ENCODE measurements at places on chromosomes 5 and 9.
A peak's percentile ranks its signal among the peaks of the same experiment; 100 is the strongest.

DNA sequence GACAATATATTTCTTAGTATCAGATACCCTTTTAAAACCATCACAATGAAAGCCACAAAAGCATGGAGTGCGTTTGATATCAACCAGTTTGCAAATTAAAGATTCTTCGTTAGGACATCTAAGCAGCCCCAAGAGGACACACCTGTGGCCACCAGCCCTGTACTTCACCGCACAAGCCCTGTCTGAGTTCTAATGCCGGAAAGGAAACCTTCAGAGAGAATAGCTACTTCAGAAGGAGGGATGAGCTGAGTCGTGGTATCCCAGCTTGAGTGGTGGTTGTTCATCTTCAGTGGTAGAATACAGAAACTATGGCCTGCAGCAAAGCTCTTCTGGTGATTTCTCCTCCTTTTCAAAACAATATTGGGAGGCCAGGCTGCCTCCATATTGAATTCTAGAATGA is 319.6 kb downstream of the FBXL7 start:
- DNase-seq, result no peak

DNA sequence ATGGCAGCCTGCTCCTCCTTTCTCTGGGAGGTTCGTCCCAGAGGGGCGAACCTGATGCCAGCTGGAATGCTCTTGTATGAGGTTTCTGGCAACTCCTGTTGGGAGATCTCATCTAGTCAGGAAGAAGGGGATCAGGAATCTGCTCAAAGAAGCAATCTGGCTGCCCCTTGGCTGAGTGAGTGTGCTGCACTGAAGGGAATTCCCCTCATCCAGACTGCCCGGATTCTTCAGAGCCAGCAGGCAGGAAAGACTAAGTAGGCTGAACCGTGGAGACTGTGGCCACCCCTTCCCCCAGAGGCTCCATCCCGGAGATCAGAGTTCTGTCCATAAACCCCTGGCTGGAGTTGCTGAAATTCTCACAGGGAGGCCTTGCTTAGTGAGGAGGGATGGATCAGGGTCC is 476.0 kb downstream of the CSNK1G3 start:
- no peak for DNase-seq

DNA sequence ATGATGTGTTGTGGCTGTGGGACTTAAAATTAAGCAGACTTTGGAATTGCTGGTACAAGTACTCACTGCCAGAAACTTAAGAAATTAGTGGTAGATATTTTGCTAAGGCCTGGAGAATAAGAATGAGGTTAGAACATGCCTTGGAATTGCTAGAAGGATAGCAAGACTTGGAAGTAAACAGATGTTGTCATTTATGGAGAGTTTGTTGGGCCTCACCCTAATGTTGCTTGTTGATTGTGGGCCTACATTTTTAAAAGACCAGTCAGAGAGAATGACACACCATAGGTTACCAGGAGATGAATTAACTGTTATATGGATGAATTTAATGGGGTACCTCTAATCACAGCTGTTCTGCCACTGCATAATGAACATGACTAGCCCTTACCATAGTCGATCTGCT is 120.1 kb upstream of the GAS1 start:
- no peak for DNase-seq

GRCh38 chr5:151718153-151718552 is 31.4 kb upstream of the SPARC start:
- no peak for DNase-seq

DNA sequence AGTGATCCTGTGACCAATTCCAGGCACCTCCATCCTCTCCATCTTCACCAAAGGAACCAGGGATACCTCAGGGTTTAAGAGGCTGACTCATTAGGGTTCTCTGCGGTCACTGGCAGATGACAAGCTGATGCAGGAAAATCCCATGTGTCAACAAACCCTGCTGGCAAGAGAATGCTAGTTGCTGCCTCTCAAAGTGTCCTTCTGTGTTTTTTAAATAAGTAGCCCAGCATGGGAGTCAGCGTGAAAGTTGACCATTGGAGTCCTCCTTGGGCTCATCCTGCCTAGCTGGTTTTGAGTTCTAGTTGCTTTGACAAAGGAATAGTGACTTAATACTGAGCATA is 200.2 kb downstream of the SLIT3 start:
- DNase-seq, result no peak

- DNase-seq, result no peak
Observed at GRCh38 chr5:79259383-79259782, 23.5 kb downstream of the JMY start.

DNA sequence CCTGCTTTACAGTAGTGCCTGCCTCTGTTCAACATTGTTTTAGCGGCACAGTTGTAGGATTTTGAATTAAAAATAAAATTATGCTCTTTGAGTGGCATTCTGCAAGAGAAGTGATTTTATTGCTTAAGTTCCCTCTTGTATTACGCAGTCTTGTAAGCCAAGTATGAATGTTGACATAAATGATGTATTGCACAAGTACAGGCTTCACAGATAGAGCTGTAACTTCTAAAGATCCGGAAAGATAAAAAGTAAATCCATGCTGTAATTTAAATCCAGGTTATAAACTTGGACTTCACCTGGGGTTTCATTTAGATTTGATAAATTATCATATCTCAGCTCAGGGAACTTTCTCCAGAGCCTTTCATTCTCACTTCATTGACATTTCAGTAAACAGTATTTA is 1114.7 kb downstream of the PTPRD start:
- DNase-seq, result no peak

DNA sequence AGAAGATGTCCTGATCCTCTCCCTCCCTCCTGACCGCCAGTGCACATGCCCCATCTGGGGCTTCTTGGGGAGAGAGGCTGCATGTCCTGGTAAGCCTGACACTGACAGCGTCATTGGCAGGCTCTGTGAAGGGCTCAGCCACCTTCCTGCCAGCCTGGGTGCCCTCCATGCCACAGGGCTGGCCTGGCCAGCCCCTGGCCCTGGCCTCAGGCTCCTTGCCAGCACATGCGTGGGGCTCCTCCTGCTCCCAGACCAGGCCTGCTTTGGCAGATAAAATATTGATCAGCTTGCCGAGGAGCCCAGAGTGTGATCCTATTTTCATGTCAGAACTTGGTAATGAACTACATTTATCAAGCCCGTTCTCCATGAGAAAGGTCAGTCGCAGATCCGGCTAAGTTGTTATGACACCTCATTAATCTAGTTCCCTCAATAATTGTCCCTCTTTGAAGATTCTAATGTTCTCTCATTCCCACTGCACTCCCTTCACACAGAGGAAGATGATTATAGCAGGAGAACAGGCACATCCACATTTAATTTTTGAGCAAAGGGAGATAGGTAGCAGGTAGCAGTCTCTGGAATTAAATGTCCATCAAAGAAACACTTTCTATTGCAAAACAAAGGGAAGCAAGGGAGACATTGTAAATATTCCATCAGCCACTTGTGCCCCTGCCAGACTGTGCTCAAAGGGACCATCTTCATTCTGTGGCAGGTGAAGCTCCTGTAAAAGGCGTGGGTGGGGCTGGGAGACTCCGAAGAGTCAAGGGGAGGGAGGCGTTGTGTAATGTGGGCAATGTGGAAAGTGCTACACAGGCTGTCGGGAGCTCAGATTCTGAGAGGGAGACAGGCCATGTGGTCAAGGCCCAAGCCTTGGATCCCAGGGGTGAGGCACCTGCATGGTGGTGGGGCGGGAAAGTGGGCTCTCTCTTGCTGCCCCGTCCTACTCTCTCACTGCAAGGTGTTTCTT is 272.0 kb downstream of the HSPA4 start:
- DNase-seq, result no peak

DNA sequence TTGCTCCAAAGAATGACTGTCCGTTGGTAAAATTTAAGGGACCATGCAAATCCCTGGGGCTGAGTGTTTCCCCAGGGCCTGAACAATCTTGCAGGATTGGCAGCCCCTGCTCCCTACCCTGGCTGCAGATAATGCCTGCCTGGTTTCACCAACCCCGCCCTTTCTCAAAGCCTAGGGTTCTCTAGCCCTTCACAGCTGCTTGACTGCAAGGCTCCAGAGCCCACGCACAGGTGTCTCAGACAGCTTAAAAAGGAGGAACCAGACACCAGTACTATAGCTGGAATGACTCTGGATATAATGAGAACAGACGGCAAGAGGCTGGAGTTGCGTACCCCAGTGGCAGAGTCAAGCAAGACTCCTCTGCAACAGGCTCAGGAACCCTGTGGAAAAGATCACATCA is 25.2 kb upstream of the TNIP1 start:
- DNase-seq, result no peak

DNA sequence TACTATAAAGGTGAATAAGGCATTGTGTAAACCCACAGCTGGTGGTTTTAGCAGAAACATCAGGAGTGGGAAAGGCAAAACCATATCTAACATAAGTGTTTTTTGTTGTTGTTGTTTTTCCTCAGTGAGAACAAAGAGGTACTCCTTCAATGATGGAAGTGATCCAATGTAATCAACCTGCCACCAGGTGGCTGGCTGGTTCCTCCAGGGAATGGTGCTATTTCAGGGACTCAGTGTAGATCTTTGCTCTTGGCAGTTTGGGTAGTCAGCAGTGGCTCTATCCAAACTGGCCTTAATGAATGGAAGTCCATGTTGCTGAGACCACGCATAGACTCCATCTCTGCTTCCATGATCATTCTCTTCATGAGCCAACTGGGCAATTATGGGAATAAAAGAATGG is 10.8 kb downstream of the DMRTA1 start:
- DNase-seq, result peak; percentile 47

GRCh38 chr9:75023846-75024245 is 4.2 kb downstream of the CARNMT1 start:
- no peak for DNase-seq

- DNase-seq, result no peak
Observed at GRCh38 chr5:43369651-43370050, 42.5 kb downstream of the CCL28 start.

All from NCI-H1105 treated with DMSO at 0.1 percent for 48 hours (cell line).